ENCODE measurements at places on chromosomes 6 and 20.

DNA sequence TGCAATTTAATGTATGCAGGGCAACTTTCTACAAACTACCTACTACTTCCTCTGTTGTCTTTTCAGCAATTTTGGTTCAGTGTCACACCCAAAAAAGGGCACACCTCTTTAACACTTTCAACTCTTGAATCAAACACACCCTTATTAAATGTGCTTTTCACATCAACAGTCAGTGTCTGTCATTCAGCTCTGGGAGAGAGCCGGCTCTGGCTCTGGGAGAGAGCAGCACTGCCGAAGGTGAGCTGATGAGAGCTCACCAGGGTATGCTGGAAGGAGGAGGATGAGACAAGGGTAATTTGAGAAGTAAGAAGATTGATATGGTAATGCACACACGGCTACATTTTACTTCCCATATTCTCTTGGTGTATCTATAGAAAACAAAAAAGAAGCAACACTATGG is 134.3 kb downstream of the RTN4IP1 start:
- DNase-seq = no peak

DNA sequence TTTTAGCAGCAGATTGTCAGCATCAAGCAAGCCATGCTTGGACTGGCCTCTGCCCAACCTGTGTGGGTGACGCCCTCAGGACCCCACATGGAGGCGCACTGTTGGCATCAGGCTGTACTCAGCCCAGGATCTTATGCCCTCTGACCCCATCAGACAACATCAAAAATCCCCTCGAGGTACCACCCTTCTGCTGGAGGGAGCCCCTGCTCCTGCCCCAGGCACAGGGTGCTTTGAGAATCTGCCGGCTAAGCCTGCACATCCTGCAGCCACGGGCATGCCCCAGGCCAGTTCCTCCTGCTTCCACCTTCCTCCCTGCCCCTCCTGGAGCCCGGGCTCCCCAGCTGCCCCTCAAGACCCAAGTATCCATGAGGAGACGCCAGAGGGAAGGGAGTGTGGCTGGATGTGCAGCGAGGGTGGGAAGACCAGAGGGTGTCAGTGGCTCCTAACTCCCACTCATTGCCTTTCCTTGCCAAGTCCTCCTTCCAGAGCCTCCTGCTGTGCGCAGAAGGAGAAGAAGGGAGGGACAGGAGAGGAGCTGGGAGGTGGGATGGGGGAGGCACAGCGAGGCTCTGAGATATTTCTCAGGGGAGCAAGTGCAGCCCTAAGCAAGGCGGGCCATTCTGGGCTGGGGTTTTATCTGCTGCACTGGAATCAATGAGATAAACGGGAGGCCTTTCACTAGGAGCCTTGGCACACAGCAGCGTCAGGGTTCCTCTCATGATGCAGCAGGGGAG is 77.4 kb upstream of the CST7 start:
- no peak for DNase-seq

DNA sequence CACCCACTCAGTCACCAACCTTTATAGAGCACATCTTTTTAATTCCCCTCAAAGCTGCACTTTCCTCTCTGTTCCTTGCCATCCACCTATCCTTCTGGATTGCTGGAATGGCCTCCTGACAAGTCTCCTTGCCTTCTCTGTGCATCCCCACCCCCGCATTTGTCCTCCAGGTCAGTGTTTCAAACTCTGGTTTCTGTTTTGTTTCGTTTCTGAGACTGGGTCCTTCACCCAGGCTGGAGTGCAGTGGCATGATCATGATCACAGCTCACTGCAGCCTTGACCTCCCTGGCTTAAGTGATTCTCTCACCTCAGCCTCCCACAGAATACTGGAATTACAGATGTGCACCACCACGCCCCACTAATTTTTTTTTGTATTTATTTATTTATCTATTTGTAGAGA is 96.2 kb downstream of the PLCB1 start:
- DNase-seq = no peak

- peak; percentile 42 for DNase-seq
These were observed at the start of gene ETV7 for GRCh38 chr6:36387440-36388303. Gene ETV7, minus strand, starts transcription at chr6:36387669. Its CDS starts 128 bp downstream, at chr6:36387541.

DNA sequence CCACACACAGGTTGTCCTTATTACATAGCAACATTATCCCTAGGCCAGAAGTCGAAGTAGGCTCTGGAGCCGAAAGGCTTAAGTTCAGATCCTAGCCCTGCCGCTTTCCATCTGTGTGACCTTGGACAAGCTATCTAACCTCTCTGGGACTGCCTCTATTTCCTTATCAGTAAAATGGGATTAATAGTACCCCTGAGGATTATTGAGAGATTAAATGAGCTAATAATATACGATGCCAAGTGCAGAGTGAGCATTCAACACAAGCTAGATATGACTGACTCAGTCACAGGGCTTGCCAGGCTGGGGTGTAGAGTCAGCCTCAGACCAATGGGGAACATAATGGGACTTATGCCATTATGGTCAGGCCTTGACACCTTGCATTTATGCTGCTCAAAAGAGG is 8.9 kb upstream of the SPATA2 start:
- DNase-seq = no peak

DNA sequence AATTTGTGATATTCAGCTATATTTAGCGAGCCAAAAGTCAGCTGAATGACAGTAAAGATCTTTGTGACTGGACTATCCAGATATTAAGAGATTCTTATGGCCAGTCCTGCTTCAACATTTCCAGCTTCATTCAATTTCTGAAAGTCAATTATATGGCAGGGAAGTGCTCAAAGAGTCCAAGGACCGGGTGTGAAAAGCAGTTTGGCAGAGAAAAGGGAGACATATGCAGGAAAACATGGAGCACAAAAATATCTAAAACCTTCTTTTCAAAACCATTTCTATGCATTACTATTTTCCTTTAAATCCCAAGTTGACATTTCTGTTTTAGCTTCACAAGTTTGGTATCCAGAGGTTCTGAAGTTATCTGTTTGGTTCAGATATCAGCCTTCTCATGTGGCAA is 5.0 kb downstream of the MPC1 start:
- DNase-seq = no peak

GRCh38 chr6:128256095-128256494 is 264.3 kb downstream of the PTPRK start:
- no peak for DNase-seq

- DNase-seq = peak; percentile 37
These were observed 6.7 kb downstream of the PRDM13 start for GRCh38 chr6:99613409-99613704.

DNA sequence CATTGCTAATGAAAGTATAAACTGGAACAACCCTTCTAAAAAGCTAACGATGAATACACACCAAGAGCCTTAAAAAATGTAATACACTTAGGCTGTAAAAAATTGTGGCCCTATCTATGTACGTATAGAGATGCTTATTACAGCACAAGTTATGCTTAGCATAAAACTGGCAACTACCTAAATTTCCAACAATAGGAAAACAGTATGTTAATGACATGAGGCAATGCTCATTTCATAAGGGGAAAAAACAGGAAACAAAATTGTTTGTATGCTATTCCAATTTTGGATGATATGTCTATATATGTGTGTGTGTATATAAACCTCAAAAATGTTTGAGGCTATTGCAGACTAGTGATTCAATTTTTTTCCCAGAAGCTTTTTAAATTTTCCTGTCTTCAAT is 82.5 kb downstream of the DTNBP1 start:
- no peak for DNase-seq

GRCh38 chr6:54633601-54634000 is 213.0 kb upstream of the FAM83B start:
- DNase-seq = no peak

GRCh38 chr20:50120935-50121693 is 8.2 kb upstream of the UBE2V1 start:
- peak; percentile 48 for DNase-seq

GRCh38 chr20:57484772-57485171 is 40.2 kb downstream of the CTCFL start:
- DNase-seq = no peak

DNA sequence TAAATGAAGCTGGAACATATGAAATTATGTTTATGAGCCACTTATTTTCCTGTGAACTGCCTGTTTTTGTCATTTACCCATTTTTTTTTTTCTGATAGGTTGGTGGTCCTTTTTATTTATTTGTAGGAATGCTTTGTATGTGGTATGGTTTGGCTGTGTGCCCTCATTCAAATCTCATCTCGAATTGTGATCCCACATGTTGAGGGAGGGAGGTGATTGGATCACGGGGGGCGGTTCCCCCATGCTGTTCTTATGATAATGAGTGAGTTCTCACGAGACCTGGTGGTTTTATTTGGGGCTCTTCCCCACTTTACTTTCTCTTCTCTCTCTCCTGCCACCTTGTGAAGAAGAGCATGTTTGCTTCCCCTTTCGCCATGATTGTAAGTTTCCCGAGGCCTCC is 77.3 kb downstream of the CDH26 start:
- no peak for DNase-seq

GRCh38 chr20:50594231-50594590 is 84.0 kb downstream of the PTPN1 start:
- no peak for DNase-seq

GRCh38 chr6:136235233-136235564 is 14.9 kb downstream of the MTFR2 start:
- DNase-seq = no peak

GRCh38 chr20:60038400-60039008 is 80.3 kb downstream of the CDH26 start:
- no peak for DNase-seq

GRCh38 chr6:29628419-29629281 is 4.3 kb downstream of the GABBR1 start:
- DNase-seq = peak; percentile 51

DNA sequence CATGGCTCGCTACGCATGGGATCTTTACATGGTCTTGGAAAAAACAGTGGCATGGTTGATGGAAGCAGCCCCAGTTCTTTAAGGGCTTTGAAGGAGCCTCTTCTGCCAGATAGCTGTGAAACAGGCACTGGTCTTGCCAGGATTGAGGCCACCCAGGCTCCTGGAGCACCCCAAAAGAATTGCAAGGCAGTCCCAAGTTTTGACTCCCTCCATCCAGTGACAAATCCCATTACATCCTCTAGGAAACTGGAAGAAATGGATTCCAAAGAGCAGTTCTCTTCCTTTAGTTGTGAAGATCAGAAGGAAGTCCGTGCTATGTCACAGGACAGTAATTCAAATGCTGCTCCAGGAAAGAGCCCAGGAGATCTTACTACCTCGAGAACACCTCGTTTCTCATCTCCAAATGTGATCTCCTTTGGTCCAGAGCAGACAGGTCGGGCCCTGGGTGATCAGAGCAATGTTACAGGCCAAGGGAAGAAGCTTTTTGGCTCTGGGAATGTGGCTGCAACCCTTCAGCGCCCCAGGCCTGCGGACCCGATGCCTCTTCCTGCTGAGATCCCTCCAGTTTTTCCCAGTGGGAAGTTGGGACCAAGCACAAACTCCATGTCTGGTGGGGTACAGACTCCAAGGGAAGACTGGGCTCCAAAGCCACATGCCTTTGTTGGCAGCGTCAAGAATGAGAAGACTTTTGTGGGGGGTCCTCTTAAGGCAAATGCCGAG is 78.2 kb downstream of the ASXL1 start:
- no peak for DNase-seq

DNA sequence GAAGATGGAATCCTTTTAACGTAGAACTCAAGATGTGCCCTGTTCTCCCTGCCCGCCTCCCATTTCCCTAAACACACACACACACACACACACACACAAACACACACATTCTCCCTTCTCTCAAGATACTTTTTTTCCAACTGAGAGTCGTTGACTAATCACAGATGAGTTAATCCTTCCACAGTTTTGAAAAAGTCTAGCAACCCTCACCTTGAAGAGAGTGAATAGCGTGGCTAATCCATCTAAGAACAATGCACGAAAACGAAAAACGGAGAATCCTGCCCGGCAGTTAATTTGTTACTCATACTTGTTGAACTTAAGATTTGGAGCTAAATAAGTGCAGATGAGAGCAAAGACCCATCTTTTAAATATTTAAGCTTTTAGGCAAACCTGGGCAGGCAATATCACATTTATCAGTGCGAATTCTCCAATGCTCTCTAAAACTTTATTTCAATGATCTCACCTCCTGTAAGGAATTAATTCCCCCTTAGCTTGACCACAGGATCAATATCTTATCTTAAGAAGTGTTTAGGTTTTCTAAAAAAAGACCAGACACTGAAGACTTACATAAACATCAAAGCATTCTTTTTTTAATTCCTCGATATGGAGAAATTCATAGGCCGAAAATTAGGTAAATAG is 1.1 kb downstream of the AGPAT4 start:
- no peak for DNase-seq

GRCh38 chr20:32484225-32484957 is 100.7 kb downstream of the NOL4L start:
- peak; percentile 17 for DNase-seq

GRCh38 chr20:40156600-40157317 is 532.3 kb downstream of the MAFB start:
- DNase-seq = no peak

- no peak for DNase-seq
These were observed 408.2 kb upstream of the FKBP1C start for GRCh38 chr6:62803094-62803493.

GRCh38 chr6:152012227-152012626 is 204.7 kb downstream of the ESR1 start:
- DNase-seq = no peak

DNA sequence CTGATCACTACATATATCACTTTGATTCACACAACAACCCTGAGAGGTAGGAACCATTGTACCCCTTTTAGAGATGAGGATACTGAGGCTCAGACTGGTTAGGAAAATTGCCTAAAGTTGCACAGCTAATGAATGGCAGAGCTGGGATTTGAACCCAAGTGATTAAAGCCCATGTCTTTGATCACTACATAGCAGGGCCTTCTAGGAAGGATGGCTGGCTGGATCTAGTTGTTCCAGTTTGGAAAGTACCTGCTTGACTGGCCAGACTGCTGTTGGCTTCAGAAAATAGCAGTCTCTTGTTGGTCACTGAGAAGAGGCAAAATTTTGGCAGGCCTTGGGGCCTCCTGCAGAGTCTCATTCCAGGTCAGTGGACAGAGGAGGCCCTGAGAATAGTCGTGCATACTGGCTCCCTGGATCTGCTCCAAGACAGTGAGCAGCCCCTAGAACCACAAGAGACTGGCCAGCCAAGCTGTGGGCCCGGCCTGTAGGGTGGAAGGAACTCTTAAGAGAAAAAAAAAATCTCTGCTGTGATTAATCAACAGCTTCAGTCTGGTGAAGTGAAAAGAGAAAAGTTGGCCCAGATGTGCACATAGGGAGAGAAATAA is 17.5 kb downstream of the PPARD start:
- no peak for DNase-seq
